ENCODE measurements at places on chromosomes 13 and 19.

- DNase-seq, result no peak
Observed at GRCh38 chr19:14507704-14508542, 10.3 kb downstream of the DNAJB1 start.

DNA sequence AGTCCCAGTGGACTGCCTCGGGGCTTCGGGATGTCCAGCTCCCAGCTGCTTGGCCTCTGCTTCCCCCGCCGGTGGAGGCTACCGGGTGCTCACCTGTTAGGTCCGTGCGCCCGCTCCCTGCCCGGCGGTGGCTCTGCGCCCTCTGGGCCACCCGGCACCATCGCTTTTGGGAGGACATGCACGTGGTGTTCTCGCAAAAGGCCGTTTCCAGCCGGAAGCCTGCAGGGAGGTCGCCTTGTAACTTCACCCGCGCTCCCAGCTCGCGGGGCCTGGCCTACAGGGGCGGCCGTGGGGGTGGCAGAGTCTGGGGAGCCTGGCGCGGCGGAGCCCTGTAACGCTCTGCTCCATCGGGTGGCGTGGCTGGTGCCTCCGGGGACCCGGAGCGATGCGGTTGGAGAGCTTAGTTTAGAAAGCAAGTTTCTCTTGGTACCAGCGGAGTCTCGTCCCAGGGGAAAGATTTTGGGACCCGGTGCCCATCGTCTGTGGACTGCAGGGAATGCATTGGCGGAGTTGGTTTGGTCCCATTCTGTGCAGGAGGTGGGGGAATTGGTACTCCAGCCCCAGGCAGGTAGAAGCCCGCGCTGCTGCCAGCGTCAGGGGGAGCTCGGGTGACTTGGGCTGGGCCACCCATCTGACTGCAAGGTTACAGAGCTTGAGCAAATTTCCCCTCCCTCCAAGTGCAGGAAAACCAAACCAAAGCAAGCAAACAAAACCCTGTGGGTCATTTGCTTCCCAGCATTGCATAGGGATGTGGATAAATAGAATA, 673 bp downstream of the SPATA13 start:
- DNase-seq, result no peak

- DNase-seq, result no peak
Observed at GRCh38 chr19:7545300-7545699, 9.8 kb downstream of the PNPLA6 start.

DNA sequence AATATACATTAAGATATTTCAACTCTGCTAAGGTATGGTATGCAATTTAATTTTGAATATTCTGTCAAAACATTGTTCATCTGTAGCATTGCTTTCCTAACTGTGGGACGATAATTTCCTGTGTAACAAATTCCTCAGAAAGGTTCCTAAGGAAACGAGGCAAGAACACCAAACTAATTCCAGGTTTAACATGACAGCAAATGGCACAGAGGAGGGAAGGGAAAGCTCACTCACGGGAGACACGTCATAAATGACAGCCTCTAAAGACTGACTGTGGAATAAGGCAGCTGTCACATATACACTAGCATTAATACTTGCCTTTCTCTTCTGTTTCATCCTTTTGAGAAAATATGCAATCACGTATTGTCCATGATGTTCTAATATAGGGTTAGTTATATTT, 380.6 kb downstream of the LIG4 start:
- DNase-seq, result no peak

DNA sequence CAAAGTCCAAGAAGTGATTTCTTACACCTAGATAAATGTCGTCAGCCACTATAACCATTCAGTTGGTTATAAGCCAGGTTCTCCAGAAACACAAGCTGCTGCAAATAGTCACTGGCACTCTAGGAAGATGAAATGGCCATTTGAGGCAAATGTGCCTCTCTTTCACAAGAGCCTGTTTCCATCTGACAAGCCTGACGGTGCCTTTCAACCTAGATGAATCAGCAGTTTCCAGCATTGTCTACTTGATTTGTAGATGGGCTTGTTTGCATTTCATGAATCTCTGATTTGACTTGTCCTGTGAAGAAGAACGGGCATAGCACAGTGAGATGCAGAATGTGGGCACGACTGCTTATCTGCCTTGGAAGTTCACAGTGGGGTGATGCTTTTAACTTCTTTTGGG, 327.2 kb downstream of the LMO7 start:
- no peak for DNase-seq

DNA sequence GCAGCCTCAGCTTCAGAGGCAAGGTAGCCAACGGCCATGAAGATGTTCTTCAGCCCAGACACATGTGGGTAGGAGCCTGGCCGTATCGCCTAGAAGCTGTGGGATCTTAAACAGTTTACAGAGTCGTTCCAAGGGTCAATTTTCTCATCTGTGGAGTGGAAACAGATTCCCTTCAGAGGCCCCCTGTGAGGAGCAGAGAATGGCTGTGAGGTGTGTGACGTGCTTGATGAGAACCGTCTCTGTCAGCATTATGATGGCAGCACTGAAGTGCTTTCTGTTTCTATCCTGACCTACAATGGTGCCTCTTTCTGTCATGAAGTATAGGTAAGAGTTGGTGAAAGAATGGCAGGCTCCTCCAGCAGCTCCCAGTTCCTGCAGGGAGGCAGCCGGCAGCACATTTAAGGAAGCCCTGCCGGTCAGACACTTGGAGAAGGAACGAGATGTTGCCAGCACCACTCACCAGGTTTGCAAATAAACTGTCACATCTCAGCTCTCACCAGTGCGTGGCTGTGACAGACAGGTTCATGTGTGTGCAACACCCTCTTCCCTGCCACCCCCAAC, 277.3 kb downstream of the FOXO1 start:
- no peak for DNase-seq

GRCh38 chr13:71474936-71475335, 392.1 kb downstream of the DACH1 start:
- no peak for DNase-seq

GRCh38 chr19:16943942-16944625, 55.3 kb downstream of the F2RL3 start:
- no peak for DNase-seq

DNA sequence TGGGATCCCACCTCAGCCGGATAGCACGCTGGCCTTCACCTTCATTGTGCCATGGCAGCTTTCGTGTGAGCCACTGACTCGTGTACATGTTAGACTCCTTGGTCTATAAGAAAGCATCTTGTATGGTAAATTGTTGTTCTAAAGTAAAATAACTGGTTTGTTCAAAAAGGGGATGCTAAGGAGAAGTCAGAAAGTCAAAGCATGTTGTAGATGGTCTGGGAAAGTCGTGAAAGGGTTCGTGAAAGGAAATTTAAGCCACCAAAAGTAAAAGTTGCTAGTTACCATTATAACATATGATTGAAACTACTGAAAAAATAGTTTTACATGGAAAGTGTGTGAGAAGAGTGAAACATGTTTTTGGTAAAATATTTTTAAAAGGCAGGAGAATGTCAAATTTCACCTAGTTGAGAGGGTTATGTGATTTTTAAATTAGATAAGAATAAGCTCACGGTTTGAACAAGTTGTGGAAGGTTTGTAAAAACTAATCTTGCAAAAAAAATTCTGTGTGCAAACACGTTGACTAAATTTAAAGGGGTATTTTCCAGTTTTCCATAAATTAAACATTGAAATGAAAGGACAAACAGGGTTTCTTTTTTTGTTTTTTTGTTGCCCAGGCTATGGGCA, 23.4 kb downstream of the DPRX start:
- no peak for DNase-seq

DNA sequence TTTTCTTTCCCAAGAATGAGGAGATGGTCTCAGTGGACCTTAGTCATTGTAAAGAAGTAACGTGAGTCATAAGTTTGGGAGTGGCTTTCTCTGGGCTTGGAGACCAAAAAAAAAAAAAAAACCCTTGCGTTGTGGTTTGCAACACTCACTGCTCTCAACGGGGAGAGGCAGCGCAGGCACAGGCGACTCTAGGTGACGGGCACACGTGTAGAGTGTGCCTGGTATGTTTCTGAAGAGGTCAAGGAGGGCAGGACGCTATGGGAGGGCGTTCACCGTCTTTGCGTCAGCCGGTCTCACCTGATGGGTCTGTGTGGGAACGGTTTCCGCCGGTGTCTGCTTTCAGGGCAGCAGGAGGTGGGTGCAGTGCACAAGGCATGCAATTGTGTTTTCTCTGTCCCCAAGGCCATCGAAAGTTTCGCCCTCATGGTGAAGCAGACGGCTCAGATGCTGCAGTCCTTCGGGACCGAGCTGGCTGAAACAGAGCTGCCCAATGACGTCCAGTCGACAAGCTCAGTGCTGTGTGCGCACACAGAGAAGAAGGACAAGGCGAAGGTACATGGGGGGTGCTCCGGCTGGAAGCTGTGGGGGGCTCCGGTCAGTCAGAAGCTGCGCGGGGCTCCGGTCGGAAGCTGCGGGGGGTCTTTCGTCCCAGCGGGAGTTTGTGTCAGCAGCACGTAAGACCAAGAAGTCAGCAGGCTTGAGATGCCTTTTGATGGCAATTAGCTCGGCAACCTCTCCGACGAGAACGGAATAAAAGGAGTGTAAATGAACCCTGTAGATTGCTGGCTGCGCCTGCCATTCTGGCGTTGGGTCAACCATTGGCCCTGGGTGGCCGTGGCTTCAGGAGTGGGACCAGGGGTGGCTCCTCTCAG, 40.8 kb upstream of the F7 start:
- peak; percentile 77 for DNase-seq

DNA sequence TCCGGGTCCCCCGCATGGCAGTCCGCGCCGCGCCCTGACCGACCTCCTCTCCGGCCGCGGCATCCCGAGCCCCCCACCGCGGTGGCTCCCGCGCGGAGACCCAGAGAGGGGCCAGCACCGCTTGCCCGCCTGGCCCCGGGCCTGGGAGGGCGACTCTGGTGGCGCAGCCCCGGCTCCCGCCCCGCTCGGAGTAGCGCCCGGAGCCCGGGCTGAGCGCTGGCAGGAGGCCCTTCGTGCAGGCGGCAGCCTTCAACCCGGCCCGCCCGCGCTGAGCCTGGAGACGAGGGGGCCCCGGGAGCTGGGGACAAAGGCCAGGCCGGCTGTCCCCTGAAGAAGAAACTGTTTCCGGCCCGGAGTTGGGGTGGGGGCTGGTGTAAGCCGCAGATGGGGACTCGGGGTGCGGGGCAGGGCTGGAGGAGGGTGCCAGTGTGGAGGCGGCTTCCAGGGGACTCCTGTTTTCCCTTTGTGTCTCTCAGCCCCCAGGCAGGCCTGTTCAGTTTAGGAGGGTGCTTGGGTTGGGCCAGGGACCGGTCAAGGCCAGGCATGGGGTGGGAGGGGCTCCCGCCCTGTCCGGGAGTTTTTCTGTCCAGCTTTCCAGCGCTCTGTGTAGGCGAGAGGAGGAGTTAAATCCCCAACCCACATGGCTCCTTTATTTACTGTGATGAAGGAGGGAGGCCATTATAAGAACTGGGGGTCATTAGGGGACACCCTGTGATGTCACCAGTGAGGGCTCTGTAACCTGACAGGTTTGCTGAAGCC, 935 bp downstream of the LRP3 start:
- no peak for DNase-seq

DNA sequence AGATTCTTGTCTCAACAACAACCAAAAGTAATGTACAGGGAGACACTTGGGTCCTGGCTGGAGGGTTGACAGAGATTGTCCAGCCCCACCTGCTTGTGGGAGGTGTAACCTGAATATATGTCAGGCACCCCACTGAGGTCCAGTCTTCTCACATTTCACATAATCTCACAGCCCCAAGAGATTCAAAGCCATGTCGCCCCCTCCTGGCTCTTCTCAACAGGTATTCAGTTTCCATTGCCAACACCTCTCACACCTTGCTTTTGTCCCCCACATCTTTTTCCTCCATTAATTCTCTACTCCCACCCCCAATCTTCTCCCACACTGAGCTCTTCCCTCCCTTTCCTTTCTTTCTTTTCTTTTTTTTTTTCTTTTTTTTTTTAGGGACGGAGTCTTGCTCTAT, 11.2 kb downstream of the UNC13A start:
- DNase-seq, result no peak

DNA sequence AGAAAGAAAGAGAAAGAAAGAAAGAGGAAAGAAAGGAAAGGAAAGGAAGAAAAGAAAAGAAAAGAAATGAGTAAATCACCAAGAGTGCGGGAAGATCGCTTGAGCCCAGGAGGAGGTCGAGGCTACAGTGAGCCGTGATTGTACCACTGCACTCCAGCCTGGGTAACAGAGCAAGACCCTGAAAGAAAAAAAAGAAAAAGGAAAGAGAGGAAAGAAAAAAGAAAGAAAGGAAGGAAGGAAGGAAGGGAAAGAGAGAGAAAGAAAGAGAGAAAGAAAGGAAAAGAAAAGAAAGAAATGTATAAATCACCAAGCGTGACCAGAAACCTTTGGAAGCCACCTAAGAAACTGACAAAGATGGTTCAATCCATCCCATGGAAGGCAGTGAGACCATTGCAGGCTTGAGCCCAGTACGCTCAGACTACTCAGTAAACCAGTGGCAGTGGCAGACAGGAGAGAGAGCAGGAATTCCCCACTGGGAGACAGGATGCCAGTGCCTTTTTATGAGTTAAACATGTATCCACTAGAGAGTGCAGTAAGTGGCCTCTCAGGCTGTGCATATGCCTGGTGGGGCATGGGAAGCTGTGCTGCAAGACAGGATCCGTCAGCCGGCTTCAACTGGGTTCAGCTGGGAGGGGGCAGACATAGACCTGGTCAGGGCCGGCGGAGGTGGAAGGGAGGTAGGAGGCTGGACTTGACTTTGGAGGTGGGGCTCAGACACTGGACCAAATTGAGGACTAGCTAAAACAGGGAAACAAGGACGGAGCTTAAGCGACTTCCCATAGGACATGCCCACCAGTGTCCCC, 4.8 kb downstream of the GPR42 start:
- DNase-seq, result no peak

DNA sequence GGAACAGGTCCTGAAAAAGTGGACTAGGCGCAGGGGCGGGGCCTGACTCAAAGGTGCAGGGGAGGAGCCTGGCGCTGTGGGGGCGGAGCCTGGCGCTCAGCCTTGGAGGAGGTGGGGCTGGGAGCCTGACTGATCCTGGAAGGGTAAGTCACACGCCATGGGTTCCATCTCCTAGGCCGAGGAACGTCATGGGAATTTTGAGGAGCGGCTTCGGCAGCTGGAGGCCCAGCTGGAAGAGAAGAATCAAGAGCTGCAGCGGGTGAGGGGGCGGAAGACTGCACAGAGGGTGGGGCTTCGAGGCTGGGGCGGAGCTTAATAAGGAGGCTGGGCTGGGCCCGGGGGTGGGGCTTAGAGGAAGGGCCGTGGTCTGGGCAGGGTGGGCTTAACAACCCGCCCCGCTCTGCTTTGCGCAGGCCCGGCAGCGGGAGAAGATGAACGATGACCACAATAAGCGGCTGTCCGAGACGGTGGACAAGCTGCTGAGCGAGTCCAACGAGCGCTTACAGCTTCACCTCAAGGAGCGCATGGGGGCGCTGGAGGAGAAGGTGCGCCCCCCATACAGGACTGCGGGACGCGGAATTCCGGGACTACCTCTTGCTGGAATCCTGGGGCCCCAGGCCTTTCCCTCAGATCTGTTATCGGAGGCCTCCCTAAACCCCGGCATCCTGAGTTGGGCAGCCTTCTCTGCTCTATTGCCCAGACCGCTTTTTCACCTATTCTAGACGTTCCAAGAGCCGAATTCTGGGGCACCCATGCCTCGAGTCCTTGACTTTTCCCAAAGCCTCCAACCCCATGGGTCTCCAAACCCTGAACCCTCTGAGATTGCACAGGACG, 14.5 kb downstream of the PPFIA3 start:
- DNase-seq, result peak; percentile 73

DNA sequence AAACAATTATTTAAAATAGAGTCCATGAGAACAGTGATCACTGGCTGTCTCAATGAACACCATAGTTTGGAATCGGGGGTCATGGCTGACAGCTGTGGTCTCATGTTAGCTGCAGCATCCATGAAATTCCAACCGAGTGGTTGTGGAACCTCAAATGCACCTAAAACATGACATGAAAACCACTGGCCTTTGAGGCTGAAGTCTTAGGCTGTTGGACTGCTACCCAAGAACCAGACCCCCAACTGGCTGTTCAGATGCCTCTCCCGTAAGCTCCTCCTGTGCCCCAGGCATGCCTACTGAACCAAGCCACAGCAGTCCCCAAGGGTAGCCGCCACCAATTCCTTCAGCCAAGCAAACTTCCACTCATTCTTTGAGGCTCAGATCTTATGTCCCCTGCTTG, 50.5 kb downstream of the ATP7B start:
- no peak for DNase-seq
